ENCODE measurements at places on chromosomes 5 and 9.
A peak's percentile ranks its signal among the peaks of the same experiment; 100 is the strongest.

- no peaks in the 10 kb centered on the region for H3K36me3 ChIP-seq
- H3K27ac ChIP-seq = no peak overlapping the region
- no peaks in the 10 kb centered on the region for H3K27me3 ChIP-seq
- peaks cover 22% of the 10 kb centered on the region for H3K4me1 ChIP-seq
- no peak for DNase-seq
Observed at GRCh38 chr5:154300207-154300883, 109.8 kb downstream of the GALNT10 start.

- DNase-seq = no peak
- H3K4me1 ChIP-seq = peaks cover 8% of the 10 kb centered on the region
- no peak overlapping the region for H3K27ac ChIP-seq
Observed at GRCh38 chr9:36934478-36935065, 99.5 kb downstream of the PAX5 start.

- peaks cover 15% of the 10 kb centered on the region for H3K4me1 ChIP-seq
- H3K27me3 ChIP-seq = no peaks in the 10 kb centered on the region
- no peak for DNase-seq
Observed at GRCh38 chr9:132012704-132013357, 66.8 kb downstream of the MED27 start.

DNA sequence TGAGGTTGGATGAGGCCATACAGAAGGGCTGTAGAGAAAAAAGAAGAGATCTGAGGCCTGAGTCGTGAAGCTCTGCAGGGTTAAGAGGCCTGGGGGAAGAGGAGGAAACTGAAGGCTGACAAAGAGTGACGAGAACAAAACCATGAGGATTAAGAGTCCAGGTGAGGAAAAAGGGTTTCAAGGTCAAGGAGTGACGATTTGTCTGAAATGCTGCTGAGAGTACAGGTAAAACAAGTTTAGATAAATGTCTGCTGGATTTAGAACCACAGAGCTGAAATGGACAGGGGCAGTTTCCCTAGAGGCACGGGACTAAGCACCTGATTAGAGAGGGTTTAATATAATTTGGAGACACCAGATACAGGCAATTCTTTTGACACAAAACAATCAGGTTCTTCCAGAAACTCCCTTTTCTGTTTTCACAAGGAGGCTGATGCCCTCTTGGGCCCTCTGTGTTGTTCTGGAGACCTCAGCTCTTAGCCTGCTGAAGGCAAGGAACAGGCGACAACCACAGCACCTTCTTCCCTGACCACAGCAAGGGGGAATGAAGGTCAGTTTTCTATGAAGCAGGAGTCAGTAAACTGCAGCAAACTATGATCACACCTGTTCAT, 14.6 kb upstream of the GCNT1 start:
- no peaks in the 10 kb centered on the region for H3K36me3 ChIP-seq
- H3K4me1 ChIP-seq = no peaks in the 10 kb centered on the region
- H3K27ac ChIP-seq = no peak overlapping the region

GRCh38 chr5:126931963-126932660, 98.2 kb downstream of the MARCHF3 start:
- no peak for DNase-seq
- H3K4me1 ChIP-seq = no peaks in the 10 kb centered on the region
- no peaks in the 10 kb centered on the region for H3K36me3 ChIP-seq
- no peak overlapping the region for H3K4me3 ChIP-seq
- no peaks in the 10 kb centered on the region for H3K27me3 ChIP-seq

DNA sequence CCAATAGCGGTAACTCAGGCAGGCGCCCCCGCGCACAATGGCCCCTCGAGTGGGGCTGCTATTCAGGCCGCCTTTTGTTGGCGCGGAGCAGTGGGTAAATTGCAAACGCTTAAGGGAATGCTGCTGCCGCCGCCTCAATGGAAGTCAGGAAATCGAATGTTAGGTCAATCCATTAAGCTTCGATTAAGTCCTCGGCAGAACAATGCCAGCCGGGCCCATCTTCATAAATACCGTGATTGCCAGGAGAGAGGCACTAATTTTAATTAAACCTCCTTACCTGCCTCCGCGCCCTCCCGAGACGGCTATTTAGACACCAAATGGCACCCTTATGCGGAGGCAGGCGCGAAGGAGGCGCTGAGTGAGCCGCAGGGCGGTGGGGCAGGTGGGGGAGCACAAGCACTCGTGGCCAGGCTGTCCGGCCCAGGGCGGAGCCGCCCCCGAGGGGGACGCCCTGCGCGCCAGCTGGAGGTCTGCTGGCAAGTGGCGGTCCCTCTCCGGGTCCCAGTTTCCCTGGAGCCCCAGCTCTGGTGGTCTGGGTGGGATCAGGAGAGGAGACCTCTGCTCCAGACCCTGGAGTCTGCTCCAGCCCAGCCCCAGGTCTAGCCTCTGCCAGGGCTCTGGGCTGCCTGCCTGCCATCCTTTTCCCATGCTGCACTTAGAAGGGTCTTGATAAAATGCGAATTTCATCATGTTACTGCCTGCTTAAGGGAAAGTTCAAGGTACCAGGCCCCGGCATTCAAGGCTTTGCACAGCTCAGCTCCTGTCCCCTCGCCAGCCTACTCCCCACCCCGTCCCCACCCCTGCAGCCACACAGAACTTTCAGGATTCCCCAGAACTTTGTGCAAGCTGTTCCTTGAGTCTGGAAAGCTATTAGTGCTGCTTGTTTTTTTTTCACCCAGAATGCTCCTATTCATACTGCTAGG, 19.7 kb downstream of the NR5A1 start:
- H3K27ac ChIP-seq = no peak overlapping the region
- no peak overlapping the region for H3K4me3 ChIP-seq
- H3K27me3 ChIP-seq = no peaks in the 10 kb centered on the region
- no peak for DNase-seq
- H3K36me3 ChIP-seq = no peaks in the 10 kb centered on the region

- H3K27me3 ChIP-seq = no peaks in the 10 kb centered on the region
- H3K36me3 ChIP-seq = no peaks in the 10 kb centered on the region
- no peak for DNase-seq
- no peaks in the 10 kb centered on the region for H3K4me1 ChIP-seq
- no peak overlapping the region for H3K27ac ChIP-seq
Observed at GRCh38 chr5:35857606-35858205, 1.0 kb downstream of the IL7R start.

DNA sequence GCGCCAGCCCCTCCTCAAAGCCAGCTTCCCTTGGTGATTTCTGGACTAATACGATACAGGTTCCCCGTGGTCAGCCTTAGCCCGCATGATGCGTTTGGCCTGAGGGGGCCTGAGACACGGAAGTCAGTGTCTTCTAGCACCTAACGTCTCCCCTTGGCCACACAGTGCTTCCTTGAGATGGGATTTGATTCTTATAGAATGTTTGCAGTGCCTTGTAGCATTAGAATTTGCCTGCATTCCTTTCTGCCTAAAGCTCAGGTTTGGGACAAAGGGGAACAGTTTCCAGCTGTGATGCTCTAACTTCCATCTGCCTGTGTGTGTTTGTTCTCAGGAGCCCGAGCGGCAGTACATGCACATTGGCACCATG, 34.4 kb downstream of the CFAP90 start:
- H3K36me3 ChIP-seq = no peaks in the 10 kb centered on the region
- H3K4me1 ChIP-seq = no peaks in the 10 kb centered on the region
- no peak for DNase-seq
- H3K4me3 ChIP-seq = no peak overlapping the region

- H3K4me3 ChIP-seq = no peak within 1 kb of the TSS
- no peaks in the 10 kb centered on the region for H3K4me1 ChIP-seq
- no peak for DNase-seq
- no peaks in the 10 kb centered on the region for H3K27me3 ChIP-seq
Observed at GRCh38 chr9:110337727-110338126, at the start of gene TXNDC8. Gene TXNDC8, minus strand, starts transcription at chr9:110337863.

- H3K27me3 ChIP-seq = no peaks in the 10 kb centered on the region
- no peaks in the 10 kb centered on the region for H3K4me1 ChIP-seq
- no peak for DNase-seq
- no peaks in the 10 kb centered on the region for H3K36me3 ChIP-seq
Observed at GRCh38 chr5:776862-777711, 7.4 kb downstream of the ZDHHC11B start.

DNA sequence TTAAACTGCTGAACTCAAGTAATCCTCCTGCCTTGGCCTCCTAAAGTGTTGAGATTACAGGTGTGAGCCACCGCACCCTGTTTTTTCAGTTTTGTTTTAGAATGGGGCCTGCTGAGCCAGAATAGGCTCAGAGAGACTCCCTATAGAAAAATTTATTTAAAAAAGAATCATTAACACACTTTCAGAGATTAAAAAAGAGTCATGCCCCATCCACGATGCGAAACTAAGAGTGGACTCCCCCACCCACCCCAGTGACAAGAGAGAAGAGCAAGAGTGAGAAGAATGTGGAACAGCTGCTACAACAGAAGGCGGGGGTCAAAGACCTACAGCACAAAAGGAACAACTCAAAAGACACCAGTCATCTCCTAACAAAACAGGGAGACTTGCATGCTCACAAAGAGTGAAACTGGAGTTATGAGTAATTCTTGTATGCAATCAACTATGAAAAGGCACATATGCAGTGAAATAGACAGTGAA, 47.2 kb downstream of the GLDC start:
- peaks cover 7% of the 10 kb centered on the region for H3K4me1 ChIP-seq
- H3K27me3 ChIP-seq = no peaks in the 10 kb centered on the region
- 0 out of 2 replicates have a peak, but pooled peaks cover 2% of the 10 kb centered on the region for H3K36me3 ChIP-seq

GRCh38 chr9:93295031-93295430, 111.1 kb downstream of the WNK2 start:
- no peaks in the 10 kb centered on the region for H3K4me1 ChIP-seq
- H3K27me3 ChIP-seq = no peaks in the 10 kb centered on the region
- no peak for DNase-seq
- no peak overlapping the region for H3K27ac ChIP-seq

- H3K4me3 ChIP-seq = no peak overlapping the region
- no peak for DNase-seq
Observed at GRCh38 chr5:180020176-180020575, 51.4 kb downstream of the RNF130 start.

DNA sequence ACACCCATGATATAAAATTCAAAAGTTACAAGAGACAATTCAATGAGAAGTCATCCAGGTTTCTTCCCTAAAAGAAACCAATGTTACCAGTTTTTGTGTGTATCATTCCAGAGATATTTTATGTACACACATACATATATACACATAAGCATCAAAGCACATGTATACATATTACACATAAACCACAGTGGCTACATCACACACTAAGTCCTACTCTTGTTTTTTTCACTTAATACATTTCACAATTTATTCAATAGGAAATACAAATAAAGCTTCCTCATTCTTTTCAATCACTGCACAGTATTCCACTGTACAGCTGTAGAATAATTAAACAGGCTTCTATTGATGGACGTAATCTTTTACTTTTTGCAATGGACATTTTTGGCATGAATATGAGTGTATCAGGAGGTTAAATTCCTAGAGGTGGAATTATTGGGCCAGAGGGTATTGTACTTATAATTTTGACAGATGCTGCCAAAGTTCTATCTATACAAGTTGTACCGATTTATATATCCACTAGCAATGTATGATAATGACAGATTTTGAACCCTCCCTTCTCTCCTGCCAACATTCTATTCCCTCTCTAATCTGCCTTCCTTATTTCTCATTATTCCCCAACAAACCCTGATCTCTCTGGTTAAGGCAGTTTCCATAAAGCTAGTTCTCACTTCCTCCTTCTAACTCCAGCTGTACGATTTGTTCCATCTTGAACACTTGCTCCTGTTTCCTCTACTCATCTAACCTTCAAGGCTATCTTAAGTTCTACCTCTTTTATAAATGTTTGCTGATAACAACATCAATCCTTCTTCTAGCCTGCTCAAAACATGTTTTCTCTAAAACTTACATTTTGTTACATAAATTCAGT, 35.2 kb downstream of the MRPS27 start:
- 0 out of 2 replicates have a peak, but pooled peaks cover 12% of the 10 kb centered on the region for H3K4me1 ChIP-seq
- H3K36me3 ChIP-seq = no peaks in the 10 kb centered on the region
- DNase-seq = no peak
- H3K27me3 ChIP-seq = no peaks in the 10 kb centered on the region
- H3K4me3 ChIP-seq = no peak overlapping the region
- peak overlapping the region; percentile 3 for H3K27ac ChIP-seq

GRCh38 chr5:8057769-8058168, 188.8 kb downstream of the MTRR start:
- DNase-seq = no peak
- H3K27ac ChIP-seq = no peak overlapping the region
- H3K36me3 ChIP-seq = no peaks in the 10 kb centered on the region
- no peaks in the 10 kb centered on the region for H3K4me1 ChIP-seq
- H3K27me3 ChIP-seq = no peaks in the 10 kb centered on the region

DNA sequence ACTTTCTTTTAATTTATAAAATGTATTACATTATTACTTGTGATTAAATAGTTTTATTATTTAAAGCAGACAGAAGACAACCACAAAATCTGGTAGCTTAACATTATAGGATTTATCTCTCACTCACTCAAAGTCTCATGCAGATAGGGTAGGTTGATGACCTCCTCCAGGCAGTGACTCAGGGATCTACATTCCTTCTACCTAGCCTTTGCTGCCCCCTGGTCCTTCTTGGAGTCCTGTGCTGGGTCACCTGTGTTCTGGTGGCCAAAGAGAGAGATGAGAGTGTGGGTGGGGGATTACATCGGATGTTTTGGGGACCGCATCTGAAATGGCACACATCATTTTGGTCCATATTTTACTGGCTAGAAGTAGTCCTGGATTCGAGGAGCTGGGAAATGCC, 95.7 kb upstream of the CTSL start:
- no peak overlapping the region for H3K4me3 ChIP-seq
- no peaks in the 10 kb centered on the region for H3K4me1 ChIP-seq
- no peaks in the 10 kb centered on the region for H3K27me3 ChIP-seq
- H3K36me3 ChIP-seq = no peaks in the 10 kb centered on the region
- DNase-seq = no peak
- H3K27ac ChIP-seq = no peak overlapping the region

- no peaks in the 10 kb centered on the region for H3K36me3 ChIP-seq
- H3K27me3 ChIP-seq = no peaks in the 10 kb centered on the region
- H3K4me3 ChIP-seq = no peak overlapping the region
- no peaks in the 10 kb centered on the region for H3K4me1 ChIP-seq
- DNase-seq = no peak
Observed at GRCh38 chr5:120415985-120416384, 48.1 kb upstream of the PRR16 start.

GRCh38 chr5:59799668-59800346, 93.7 kb downstream of the PDE4D start:
- H3K27me3 ChIP-seq = no peaks in the 10 kb centered on the region
- H3K27ac ChIP-seq = no peak overlapping the region
- no peaks in the 10 kb centered on the region for H3K36me3 ChIP-seq
- no peaks in the 10 kb centered on the region for H3K4me1 ChIP-seq
- H3K4me3 ChIP-seq = no peak overlapping the region

DNA sequence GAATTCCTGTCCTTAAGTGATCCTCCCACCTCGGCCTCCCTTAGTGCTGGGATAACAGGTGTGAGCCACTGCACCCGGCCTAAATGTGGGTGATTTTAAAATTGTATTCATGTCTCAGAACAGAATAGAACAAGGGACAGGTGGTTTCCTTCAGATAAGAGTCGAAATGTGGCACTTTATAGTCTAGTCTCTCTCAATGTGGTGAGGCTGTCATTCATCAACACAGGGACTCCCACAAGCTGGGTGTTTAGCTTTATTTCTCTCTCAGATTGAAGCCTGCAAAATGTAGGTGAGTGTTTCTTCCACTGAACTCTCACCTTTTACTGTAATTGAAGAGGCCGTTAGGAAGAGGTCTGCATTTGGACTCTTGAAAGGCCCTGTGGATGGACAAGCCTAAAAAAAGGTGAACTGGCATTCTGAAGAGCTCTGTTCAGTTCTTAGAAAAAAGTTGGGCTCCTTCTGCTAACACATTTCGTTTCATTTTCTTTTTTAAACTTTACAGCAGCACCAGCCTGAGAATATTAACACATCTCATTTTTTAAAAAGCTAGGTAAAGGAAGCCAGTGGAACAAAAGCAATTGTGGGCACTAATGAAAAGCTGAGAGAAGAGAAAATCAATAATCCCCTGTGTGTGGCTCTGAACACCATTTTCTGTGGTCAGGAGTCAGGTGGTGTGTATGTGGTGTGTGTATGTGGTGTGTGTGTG, 126.2 kb upstream of the SLC28A3 start:
- H3K27ac ChIP-seq = no peak overlapping the region
- H3K36me3 ChIP-seq = no peaks in the 10 kb centered on the region
- H3K27me3 ChIP-seq = no peaks in the 10 kb centered on the region
- no peaks in the 10 kb centered on the region for H3K4me1 ChIP-seq
- H3K4me3 ChIP-seq = no peak overlapping the region
- no peak for DNase-seq
